ENCODE measurements at places on chromosomes 4 and X. TPM values are rescaled to one million over a fixed set of nuclear protein-coding genes. Genes with fewer than 3 reads are reported as not detected.

ACSL4 gene
- 22.2 TPM for total RNA-seq

DNA sequence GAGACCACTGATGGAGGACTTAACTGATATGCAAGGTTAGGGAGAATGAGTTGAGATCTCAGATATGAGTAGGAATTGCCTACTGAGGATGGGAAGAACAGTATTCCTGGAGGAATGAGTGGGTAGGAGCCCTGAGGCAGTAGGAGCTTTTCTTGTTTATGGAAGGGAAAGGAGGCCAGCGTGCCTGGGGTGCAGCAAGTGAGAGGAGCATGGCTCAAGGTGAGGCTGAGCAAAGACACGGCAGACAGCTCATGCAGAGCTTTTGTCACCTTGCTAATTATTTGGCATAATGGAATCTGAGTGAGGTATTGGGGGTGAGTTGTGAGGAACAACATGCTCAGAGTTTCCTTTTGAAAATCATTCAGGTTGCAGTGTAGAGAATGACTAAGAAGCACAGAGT, 65.3 kb upstream of the IBSP start:
- no peaks in the 10 kb centered on the region for H3K27me3 ChIP-seq
- H3K4me3 ChIP-seq, result no peak overlapping the region
- H3K4me1 ChIP-seq, result no peaks in the 10 kb centered on the region
- no peak overlapping the region for H3K27ac ChIP-seq

- DNase-seq, result no peak
- H3K4me3 ChIP-seq, result no peak overlapping the region
- H3K27me3 ChIP-seq, result no peaks in the 10 kb centered on the region
- H3K4me1 ChIP-seq, result no peaks in the 10 kb centered on the region
- no peak overlapping the region for H3K27ac ChIP-seq
- no peaks in the 10 kb centered on the region for H3K36me3 ChIP-seq
Measured at GRCh38 chr4:8368998-8369397, 71.5 kb downstream of the ACOX3 start.

DNA sequence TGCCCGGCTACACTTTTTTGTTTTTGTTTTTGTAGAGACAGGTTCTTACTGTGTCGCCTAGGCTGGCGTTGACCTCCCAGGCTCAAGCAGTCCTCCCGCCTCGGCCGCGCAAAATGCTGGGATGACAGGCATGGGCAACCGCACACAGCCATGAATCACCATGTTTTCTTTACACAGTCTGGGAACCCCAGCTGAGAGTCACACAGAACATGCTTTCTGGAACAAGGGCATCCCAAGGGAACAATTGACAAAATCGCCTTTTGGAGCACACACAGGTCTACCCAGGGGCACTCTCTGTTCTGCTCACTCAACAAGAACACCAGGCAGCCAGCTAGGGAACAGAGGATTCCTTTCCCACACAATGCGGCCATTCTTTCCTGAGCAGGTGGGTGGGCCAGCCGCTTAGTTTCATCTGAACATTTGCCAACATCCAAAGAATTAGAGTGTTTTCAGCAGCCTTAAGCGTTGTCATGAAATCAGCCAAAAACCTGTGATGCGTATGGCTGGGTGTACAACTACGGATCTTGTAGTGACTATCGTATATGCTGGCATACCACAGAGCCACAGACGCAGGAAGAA, 15.7 kb downstream of the PRKX start:
- H3K36me3 ChIP-seq, result no peaks in the 10 kb centered on the region
- no peaks in the 10 kb centered on the region for H3K27me3 ChIP-seq
- DNase-seq, result peak; percentile 41
- H3K27ac ChIP-seq, result peak overlapping the region; percentile 87
- H3K4me3 ChIP-seq, result no peak overlapping the region

DNA sequence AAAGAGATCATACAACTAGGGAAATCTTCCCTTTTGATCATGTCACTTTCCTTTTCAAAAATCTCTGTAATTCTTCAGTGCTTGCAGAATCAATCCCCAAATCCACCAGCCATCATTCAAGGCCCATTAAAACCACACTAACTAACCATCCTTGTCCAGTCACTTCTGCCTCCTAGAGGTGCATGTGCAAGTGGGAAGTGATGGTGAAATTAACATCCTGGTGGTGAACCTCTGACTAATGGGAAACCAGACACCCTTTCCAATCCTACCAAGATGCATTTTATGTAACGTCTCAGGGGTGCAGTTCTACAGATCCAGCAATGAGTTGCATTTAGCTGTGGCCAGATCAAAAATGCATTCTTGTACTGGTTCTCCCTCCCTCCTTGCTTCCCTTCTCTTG, 341.8 kb downstream of the RAPGEF2 start:
- DNase-seq, result no peak
- H3K27me3 ChIP-seq, result no peaks in the 10 kb centered on the region
- H3K27ac ChIP-seq, result no peak overlapping the region
- no peaks in the 10 kb centered on the region for H3K36me3 ChIP-seq
- no peaks in the 10 kb centered on the region for H3K4me1 ChIP-seq
- no peak overlapping the region for H3K4me3 ChIP-seq

GRCh38 chrX:39439906-39440798, 638.9 kb downstream of the MID1IP1 start:
- H3K36me3 ChIP-seq, result no peaks in the 10 kb centered on the region
- peak overlapping the region; percentile 43 for H3K27ac ChIP-seq
- H3K4me3 ChIP-seq, result no peak overlapping the region
- DNase-seq, result no peak
- H3K4me1 ChIP-seq, result no peaks in the 10 kb centered on the region
- H3K27me3 ChIP-seq, result no peaks in the 10 kb centered on the region

DNA sequence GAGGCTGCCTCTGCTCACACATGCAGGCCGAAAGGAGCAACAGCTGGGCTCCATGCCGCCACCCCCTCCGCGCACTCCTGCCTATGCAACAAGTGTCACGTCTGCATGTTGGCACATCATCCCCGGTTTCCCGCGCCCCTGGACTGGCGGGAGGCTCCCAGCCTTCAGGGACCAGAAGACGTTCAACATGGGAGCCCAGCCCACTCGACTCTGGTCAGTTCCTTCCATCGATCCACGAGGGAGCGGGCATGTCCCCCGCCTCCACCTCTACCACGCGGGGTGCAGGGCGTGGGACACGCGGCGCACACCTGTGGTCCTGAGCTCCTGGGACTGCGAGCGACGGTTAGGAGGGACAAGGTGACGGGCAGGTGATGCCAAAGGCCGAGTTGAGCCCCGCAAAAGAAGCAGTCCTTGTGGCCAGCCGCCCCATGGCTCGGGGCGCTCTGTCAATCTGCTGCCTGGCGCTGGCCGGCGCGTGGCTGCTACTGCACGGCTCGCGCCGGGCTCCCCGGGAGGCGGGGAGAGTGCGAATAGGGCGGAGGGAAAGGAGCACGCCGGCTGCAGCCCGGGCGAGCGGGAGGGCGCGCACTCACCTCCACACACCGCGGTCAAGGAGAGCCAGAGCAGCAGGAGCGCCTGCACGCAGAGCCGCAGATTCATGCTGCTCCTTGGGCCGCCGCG, 645 bp downstream of the APLN start:
- H3K27me3 ChIP-seq, result no peaks in the 10 kb centered on the region
- no peaks in the 10 kb centered on the region for H3K4me1 ChIP-seq
- H3K36me3 ChIP-seq, result no peaks in the 10 kb centered on the region
- peak overlapping the region; percentile 24 for H3K27ac ChIP-seq
- peak overlapping the region; percentile 35 for H3K4me3 ChIP-seq
- DNase-seq, result no peak

DNA sequence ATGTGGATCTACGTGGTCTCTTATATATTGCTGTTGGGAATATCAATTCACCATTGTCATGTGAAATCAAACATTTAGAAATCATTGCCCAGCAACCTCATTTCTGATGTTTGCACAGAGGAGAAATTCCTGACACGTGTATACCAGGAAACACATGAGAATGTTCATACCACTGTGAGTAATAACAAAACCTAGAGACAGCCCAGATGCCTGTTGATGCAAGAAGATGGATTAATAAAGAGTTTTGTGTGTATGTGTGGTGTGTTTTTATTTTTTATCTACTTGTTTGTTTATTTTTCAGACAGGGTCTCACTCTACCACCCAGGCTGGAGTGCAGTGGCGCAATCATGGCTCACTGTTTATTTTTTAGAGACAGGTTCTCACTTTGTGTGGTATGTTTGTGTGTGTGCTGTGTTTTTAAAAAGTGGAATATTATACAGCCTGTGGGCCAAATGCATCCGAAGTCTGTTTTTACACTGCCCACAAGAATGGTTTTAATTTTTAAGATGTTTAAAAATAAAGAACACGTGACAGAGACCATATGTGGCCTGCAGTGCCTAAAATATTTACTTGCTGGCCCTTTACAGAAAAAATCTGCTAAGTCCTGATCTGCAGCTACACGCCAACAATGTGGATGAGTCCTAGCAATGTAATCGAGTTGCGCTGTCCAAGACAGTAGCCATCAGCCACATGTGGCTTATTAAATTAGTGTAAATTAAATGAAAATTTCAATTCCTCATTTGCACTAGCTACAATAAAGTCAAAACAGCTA, 39.2 kb downstream of the TXLNG start:
- no peaks in the 10 kb centered on the region for H3K4me1 ChIP-seq
- no peak overlapping the region for H3K4me3 ChIP-seq
- no peaks in the 10 kb centered on the region for H3K36me3 ChIP-seq
- no peaks in the 10 kb centered on the region for H3K27me3 ChIP-seq
- no peak overlapping the region for H3K27ac ChIP-seq

GRCh38 chrX:545452-545885, 85.1 kb upstream of the SHOX start:
- no peaks in the 10 kb centered on the region for H3K4me1 ChIP-seq
- no peak overlapping the region for H3K4me3 ChIP-seq
- H3K27ac ChIP-seq, result no peak overlapping the region
- DNase-seq, result no peak

- DNase-seq, result no peak
- H3K36me3 ChIP-seq, result no peaks in the 10 kb centered on the region
- no peaks in the 10 kb centered on the region for H3K4me1 ChIP-seq
- H3K27me3 ChIP-seq, result no peaks in the 10 kb centered on the region
- H3K4me3 ChIP-seq, result peak overlapping the region; percentile 42
Measured at GRCh38 chr4:37243722-37244582, 591 bp upstream of the NWD2 start.

GRCh38 chr4:180675359-180675650, 1567.9 kb upstream of the TENM3 start:
- DNase-seq, result no peak
- H3K4me1 ChIP-seq, result no peaks in the 10 kb centered on the region
- H3K36me3 ChIP-seq, result no peaks in the 10 kb centered on the region
- no peak overlapping the region for H3K4me3 ChIP-seq
- H3K27me3 ChIP-seq, result no peaks in the 10 kb centered on the region
- H3K27ac ChIP-seq, result no peak overlapping the region

RBM47 gene
- 56.1 TPM for total RNA-seq

- H3K4me3 ChIP-seq, result no peak overlapping the region
- DNase-seq, result no peak
- no peaks in the 10 kb centered on the region for H3K27me3 ChIP-seq
- no peaks in the 10 kb centered on the region for H3K36me3 ChIP-seq
Measured at GRCh38 chr4:57672846-57673433, 562.8 kb upstream of the IGFBP7 start.

GC gene
- total RNA-seq, result not detected

MAGED4 gene
- 3.7 TPM for total RNA-seq

TMEM128 gene
- total RNA-seq, result 19.2 TPM

DNA sequence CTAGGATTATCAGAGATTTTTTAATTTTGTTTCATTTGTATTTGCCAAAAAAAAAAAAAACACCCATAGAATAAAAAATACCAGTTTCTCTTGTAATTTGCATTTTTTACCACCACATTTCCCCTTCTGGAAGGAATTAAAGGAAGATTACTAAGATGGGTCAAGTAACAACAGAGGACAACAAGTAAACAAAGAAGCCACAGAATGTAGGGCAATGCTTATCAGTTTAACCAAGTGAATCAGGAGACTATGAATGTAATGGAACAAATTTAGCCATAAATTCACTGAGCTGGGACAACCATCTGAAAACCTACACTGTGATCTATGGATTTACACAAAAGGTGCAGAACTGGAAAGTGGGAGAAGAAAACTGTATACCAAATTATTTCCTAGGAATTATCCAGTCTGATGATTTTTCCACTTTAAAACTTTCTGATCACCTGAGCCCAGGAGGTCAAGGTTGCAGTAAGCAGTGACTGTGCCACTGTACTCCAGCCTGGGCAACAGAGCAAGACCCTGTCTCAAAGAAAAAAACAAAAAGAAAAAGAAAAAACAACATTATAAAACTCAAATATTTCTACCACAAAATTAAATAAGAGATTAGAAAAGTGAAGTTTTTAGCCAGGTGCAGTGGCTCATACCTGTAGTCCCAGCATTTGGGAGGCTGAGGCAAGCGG, 32.4 kb downstream of the LRBA start:
- no peak overlapping the region for H3K4me3 ChIP-seq
- H3K36me3 ChIP-seq, result no peaks in the 10 kb centered on the region
- H3K4me1 ChIP-seq, result no peaks in the 10 kb centered on the region
- H3K27me3 ChIP-seq, result no peaks in the 10 kb centered on the region
- DNase-seq, result no peak

DNA sequence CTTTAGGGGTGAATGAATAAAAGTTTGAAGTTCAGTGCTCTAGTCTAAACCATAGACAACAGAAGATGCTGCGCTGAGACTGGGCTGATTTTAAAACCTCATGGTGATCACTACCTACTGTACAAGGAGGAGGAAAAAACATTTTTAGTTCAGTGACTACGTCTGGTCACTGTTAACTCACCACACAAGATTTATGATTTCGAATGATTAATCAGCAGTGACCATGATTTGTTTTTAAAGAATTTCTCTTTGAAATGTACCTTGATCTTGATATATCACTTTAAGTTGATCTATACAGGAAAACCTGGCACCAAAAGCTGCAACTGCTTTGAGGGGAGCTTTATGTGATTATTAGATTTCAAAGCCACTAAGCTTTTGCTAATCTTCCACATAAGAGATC, 286.3 kb downstream of the PDGFC start:
- H3K4me3 ChIP-seq, result no peak overlapping the region
- H3K27me3 ChIP-seq, result no peaks in the 10 kb centered on the region
- no peak for DNase-seq
- no peak overlapping the region for H3K27ac ChIP-seq
- H3K36me3 ChIP-seq, result no peaks in the 10 kb centered on the region

UGT8 gene
- 36.0 TPM for total RNA-seq

GRCh38 chrX:45454290-45454689, 253.6 kb upstream of the DIPK2B start:
- no peak for DNase-seq
- no peaks in the 10 kb centered on the region for H3K36me3 ChIP-seq
- no peak overlapping the region for H3K27ac ChIP-seq
- H3K4me3 ChIP-seq, result no peak overlapping the region
- no peaks in the 10 kb centered on the region for H3K4me1 ChIP-seq

GRCh38 chr4:80266253-80266901, at the start of gene FGF5:
Gene FGF5, plus strand, starts transcription at chr4:80266664. Its CDS starts 161 bp downstream, at chr4:80266825.
- H3K27me3 ChIP-seq, result peaks cover 70% of the 10 kb centered on the region
- peaks cover 16% of the 10 kb centered on the region for H3K4me1 ChIP-seq
- peak within 1 kb of the TSS; percentile 26 for H3K4me3 ChIP-seq
- no peak within 1 kb of the TSS for H3K27ac ChIP-seq

Data from tibial nerve (tissue), 4 donors.